ENCODE measurements at places on chromosomes 2 and 18. TPM values are rescaled to one million over a fixed set of nuclear protein-coding genes. Genes with fewer than 3 reads are reported as not detected.

- no peak for DNase-seq
These were observed 269.7 kb downstream of the ALPK2 start for GRCh38 chr18:58359218-58359617.

The CCDC102B gene
- 12.7 TPM for polyA plus RNA-seq

DNA sequence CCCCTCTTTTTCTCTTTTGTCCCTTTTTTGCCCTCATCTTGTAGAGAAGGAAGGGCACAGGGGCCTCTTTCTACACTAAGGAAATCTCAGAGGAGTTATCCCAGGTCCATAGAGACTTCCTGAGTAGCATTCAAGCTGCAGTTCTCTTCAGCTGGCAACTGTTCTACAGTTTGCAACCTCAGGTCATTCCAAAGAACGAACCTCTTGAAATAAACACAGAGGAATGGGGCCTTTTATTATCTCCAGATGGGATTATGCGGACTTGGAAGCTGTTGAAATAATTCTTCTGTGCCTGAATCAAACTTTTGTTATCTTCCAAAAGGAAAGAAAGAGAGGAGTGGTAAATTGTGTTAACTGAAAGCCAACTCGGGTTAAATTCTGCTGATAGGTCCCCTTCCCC, 31.0 kb upstream of the NFE2L2 start:
- DNase-seq = no peak

The RTP5 gene
- polyA plus RNA-seq = not detected

DNA sequence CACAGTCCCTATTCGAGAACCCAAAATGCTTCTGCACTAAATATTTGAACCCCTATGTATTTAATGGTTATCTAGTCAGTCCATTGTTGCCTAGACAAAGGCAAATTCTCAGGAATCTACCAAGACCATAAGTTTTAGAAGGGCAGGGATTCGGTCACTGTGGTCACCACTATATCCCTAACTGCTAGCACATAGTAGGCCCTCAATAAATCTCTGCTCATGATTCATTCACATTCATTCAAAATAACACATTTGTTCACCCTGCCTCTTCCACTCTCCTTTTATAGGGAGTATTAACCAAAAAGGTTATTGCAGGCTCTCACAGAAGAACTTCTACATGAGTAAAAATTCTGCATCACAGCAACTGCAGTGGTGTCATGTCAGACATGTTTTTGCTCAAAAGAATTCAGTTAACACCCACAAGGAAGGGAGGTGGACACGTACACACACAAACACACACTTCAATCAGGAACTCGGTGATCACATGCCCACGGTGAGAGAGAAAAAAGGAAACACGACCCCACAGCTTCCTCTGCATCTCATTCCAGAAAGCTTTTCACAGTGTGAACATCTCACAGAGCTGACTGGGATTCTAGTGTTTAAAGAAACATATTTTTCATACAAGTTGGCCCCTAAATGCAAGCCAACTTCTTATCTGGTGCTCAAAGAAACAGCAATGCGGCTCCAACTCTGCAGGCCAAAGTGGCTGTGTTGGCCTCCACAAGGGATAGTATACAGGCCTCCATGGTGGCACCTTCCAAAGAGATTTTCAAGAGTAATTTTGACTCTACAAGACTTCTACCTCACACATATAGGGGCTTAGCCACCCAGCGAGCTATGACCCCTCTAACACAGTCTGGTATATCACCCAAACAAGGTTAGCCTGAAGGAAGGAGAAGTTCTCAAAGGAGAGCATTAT, 98.0 kb downstream of the ANKRD44 start:
- DNase-seq = no peak

The NT5DC4 gene
- not detected for polyA plus RNA-seq

GRCh38 chr2:240327566-240327965, 107.9 kb upstream of the GPC1 start:
- DNase-seq = no peak

Measured in right lung (tissue), 10 donors.